ENCODE measurements at places on chromosomes 3 and 15. TPM values are rescaled to one million over a fixed set of nuclear protein-coding genes. Genes with fewer than 3 reads are reported as not detected.

- DNase-seq = no peak
Measured at GRCh38 chr15:95659656-95660055, 670.8 kb upstream of the NR2F2 start.

GRCh38 chr3:181796641-181797040 lies 84.9 kb downstream of the SOX2 start:
- DNase-seq = no peak

DNA sequence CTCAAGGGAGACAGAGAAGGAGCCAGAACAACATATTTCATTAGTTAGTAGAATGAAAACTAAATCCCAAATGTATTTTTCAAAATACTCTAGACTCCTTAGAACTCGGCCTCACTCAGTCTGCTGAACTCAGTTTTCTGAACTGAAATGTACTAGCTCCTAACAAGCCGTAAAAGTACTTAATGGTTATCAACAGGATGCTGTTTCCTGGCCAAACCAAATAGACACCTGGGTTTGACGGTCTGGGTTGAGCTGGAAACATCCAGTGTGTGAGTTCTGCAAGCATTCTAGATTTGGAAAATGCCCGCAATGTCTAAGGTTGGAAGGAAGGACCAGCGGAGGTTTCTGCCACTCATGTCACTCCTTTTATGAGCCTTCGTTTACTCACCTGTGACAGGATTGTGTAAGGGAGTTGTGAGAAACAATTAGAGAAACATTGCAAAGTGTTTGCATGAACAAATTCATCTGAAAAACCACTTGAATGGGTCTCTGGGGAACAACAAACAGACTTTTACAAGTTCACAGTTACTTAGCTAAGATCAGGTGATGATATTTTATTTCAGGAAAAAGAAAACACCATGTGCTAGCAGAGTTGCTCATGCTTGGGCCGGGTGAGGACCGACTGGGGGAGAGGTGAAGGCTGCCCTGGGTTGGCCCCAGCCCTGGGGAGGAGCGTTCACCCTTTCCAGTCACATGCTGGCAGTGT lies 151.0 kb downstream of the ALDH1A2 start:
- no peak for DNase-seq

GRCh38 chr3:28726840-28727239 lies 378.2 kb upstream of the AZI2 start:
- peak; percentile 70 for DNase-seq

GRCh38 chr3:161310649-161311423 lies 60.5 kb downstream of the SPTSSB start:
- no peak for DNase-seq

DNA sequence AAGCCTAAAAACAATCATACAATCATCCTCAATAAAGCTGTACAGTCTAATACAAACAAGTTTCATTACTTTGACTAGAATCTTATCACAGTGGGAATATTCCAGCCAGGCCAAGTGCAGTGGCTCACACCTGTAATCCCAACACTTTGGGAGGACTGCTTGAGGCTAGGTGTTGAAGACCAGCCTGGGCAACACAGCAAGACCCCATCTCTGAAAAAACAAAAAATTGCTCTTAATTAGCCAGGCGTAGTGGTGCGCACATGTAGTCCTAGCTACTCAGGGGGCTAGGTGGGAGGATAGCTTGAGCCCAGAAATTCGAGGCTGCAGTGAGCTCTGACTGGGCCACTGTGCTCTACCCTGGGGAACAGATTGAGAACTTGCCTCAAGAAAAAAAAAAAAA lies 3.3 kb downstream of the RPN1 start:
- DNase-seq = no peak

- DNase-seq = no peak
Measured at GRCh38 chr3:11010426-11011165, 18.0 kb downstream of the SLC6A1 start.

DNA sequence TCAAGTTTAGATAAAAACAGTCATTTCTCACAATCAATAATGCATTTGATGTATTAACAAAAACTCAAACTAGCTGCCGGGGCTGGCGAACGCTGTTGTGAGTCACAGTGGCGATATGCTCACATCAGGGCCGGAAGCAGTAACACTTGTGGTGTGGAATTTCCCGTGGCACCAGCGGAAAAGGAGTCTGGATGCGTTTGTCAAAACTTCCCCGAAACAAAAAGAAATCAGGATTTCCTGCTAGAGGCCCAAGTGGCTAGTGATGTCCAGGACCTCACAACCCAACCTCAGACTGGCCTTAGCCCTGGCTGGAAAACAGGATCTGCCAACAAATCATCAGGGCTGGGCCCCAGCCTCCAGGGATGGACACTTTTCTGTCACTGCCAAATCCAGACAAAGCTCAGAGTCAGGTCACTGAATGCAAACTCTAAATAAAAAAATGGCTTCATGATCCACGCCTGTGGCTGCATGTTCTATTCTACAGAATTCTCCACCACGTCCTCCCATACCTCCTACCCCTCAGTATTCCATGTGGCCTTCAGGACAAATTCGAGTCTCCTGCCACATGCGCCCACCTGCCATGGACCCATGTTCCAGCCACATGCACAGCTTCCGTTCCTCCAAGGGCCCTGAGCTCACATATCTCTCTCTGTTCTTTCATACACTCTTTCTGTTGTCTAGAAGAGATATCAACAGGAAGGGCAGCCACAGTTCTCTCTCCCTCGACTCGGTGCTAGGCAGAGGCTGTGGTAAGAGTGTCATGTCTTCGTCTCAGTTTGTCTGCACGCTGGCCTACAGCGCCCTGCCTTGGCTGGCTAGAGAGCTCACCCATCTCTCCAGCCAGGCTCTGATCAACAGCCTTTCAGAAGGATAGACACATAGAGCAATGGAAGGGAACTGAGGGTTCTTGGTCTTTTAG lies 35.4 kb downstream of the EHD4 start:
- DNase-seq = no peak

GRCh38 chr3:177959188-177959587 lies 577.0 kb upstream of the KCNMB2 start:
- DNase-seq = no peak

DNA sequence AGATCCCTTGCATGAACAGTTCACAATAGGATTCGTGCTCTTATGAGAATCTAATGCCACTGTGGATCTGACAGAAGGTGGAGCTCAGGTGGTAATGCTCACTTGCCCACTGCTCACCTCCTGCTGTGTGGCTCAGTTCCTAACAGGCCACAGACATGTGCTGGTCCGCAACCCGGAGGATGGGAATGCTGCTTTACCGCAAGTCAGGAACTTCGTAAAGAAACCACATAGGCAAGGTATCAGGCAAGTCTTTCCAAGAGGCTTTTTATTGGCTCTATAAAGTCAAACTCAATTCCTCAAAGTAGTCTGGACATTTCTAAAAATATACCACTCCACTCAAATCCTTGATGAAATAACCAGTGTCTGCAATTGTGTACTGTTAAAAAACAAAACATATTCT lies 56.1 kb downstream of the OSTN start:
- no peak for DNase-seq

DNA sequence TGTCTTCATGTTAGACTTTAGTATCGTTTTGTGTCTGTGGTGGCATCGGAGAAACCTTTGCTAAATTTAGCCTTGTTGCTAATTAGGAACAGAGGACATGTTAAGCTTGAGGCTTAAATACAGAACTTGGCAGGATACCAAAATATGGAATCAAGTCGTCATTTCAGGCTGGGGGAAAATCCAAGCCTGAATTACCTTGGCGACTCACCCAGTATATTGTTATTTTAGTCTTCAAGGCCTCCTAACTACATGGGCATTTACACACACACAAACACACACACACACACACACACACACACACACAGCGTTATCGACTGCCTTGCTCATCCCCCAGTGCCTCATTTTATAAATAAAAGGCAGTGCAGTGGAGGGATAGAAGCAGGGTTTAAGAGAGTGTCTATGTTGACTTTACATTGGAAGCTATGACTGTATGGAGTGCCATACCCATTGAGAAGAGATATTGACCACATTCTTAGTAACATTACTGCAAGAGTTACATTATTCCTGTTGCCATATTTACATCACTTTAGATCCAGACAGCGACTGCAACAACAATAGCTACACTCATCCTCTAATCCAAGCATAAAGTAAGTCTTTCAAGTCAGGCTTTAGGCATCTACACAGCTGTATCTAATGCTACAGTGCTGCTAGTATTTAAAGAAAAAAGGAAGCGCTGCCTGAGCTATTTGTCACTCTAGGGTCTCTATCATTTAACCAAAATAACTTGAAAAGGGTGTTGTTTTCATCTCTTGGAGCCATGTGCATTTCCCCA lies 210.8 kb upstream of the SEMA6D start:
- no peak for DNase-seq

DNA sequence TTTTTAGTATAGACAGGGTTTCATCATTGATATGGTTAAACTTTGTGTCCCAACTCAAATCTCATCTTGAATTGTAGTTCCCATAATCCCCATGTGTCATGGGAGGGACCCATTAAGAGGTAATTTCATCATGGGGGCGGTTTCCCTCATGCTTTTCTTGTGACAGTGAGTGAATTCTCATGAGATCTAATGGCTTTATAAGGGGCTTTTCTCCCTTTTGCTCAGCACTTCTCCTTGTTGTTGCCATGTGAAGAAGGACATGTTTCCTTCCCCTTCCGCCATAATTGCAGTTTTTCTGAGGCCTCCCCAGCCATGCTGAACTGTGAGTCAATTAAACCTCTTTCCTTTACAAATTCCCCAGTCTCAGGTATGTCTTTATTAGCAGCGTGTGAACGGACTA lies 20.2 kb upstream of the ZNF710 start:
- DNase-seq = no peak

- DNase-seq = no peak
Measured at GRCh38 chr3:188507244-188507720, 353.3 kb downstream of the LPP start.

GRCh38 chr3:171257251-171258203 lies 202.7 kb downstream of the TNIK start:
- DNase-seq = no peak

GRCh38 chr3:194277104-194277785 lies 73.9 kb downstream of the CPN2 start:
- peak; percentile 72 for DNase-seq

DNA sequence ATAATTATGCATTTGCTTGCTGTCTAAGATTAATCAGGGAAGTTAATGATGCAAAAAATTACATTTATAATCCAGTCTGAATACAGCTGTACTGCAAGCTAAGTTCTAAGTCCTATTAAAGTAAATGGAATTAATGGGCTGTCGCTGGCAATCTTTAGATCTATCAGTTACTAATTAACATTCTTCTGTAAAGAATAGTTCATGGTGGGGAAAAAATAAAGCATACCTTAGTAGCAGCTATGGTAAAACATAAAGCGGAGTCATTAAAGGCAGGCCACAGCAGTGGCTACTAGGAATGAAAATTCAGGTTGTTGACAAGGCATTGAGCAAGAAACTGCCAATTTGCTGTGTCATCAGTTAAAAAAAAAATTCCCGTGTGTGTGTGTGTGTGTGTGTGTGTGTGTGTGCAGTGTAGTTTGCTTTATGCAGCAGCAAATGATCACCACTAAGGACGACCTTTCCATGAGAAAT lies 129.8 kb downstream of the ZNF385D start:
- no peak for DNase-seq

DNA sequence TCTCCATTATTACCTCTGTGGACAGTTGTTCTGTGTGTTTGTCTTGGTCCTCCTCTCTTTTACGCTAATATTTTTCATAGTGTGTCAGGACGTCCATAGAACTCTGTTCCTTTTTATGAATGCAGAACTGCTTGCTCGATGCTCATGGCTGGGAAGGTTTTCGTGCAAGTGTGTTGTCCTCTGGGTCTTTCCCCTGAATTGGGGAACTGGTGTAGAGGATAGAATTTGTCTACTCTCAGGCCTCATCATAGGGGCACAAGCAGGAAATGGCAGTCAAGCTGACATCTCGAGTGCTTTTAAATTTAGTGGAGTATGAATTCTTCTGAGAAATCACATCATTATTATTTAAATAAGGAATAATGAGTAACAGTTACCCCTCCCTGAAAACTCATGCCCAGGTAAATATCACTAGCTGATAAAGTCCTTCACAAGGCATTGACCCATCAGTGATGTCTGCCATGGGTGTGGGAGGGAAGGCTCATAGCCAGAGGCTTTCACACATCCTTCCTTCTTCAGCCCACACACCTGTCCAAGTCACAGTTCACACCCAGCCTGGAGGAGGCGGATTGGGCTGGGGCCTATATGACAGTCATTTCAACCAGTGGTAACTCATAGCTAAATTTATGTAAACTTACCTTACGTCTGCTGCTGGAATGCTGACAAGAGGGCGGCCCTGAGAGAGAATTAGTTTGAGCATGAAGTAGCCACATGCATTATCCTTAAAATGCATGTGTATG lies 226.1 kb downstream of the PLCL2 start:
- no peak for DNase-seq

- DNase-seq = no peak
Measured at GRCh38 chr3:107297597-107297996, 79.6 kb upstream of the CCDC54 start.

DNA sequence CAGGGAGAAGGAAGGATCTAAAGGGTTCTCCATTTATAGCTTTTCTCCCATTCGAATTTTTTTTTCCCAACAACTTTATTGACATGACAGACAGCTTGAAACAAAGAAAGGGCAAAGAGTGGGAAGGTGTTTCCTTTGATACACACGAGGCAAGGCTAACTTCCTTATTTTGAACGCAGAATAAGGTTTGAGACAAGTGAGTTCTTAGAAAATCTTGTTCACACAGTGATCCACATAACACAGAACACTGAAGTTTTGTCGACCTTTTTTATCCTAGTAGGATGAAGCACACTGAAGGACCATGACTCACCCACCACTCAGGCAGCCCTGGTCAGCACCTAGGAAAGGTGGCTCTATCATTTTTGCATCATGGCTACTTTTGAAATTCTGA lies 425.8 kb upstream of the MDFIC2 start:
- no peak for DNase-seq

DNA sequence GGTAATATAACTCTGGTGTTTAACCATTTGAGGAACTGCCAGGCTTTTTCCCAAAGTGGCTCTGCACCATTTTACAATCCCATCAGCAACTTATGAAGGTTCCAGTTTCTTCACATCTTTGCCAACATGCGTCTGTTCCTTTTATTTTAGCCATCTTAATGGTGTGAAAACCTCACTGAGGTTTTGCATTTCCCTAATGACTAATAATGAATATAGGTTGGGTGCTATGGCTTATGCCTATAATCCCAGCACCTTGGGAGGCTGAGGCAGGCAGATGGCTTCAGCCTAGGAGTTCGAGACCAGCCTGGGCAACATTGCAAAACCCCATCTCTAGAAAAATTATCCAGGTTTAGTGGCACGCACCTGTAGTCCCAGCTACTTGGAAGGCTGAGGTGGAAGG lies 210.6 kb downstream of the TCF12 start:
- no peak for DNase-seq

HTR3E gene
- 6.5 TPM for total RNA-seq

LRRK1 gene
- 5.5 TPM for total RNA-seq

LRRC49 gene
- 21.1 TPM for total RNA-seq

PAQR9 gene
- 0.16 TPM for total RNA-seq

LRCH3 gene
- 79.8 TPM for total RNA-seq

CD86 gene
- total RNA-seq = not detected

BDH1 gene
- 27.3 TPM for total RNA-seq

FMN1 gene
- 15.6 TPM for total RNA-seq

CFAP92 gene
- total RNA-seq = not detected

ARHGAP11A gene
- total RNA-seq = 75.8 TPM

PPP2R3A gene
- 13.9 TPM for total RNA-seq

LRTM1 gene
- 0.56 TPM for total RNA-seq

GUCA1C gene
- not detected for total RNA-seq

IGSF11 gene
- 0.41 TPM for total RNA-seq
